ENCODE measurements at places on chromosomes 3 and 15.

GRCh38 chr3:117674321-117674720 is 964.7 kb downstream of the TUSC7 start:
- DNase-seq, result no peak

DNA sequence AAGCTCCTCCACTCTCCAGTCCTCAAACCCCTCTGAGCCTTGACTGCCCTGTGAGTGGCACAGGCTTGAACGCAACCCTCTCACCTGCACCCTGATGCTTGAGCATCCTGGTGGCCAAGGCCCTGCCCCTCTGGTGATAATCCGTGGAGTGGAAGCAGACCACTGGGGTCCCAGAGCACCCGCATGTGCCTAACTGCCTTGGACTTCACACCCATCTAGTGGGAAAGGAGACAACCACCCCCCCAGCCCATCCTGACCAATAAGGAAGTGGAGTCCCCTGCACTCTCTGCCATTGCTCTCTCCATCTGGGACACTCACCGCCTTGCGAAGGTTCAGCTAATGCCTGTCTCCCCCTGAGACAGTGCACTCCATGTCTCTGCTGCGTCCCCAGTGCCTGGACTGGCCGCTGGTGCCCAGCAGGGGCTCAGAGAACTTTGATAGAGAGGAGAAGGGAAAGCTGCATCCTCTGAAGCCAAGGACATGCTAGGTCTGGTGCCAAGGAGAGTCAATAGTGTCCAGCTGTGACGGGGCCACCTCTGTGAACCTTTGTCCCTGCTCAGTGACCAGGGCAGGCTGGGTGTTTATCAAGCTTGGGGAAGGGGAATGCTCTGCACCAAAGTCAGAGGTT is 3.4 kb downstream of the KLF15 start:
- no peak for DNase-seq

DNA sequence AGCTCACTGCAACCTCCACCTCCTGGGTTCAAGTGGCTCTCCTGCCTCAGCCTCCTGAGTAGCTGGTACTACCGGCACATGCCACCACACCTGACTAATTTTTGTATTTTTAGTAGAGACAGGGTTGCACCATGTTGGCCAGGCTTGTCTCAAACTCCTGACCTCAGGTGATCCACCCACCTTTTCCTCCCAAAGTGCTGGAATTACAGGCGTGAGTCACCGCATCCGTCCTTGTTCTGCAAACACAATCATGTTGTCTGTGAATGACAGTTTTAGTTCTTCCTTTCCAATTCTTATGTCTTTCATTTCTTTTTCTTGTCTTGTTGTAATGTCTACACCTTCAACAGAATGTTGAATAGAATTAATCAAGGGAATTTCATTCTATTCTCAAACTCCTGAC is 16.3 kb upstream of the SMCO1 start:
- DNase-seq, result no peak

- DNase-seq, result no peak
These were observed 27.0 kb upstream of the CEMIP start for GRCh38 chr15:80752204-80752603.

GRCh38 chr15:72991026-72991425 is 61.2 kb upstream of the NEO1 start:
- DNase-seq, result no peak

- no peak for DNase-seq
These were observed 866.9 kb downstream of the FHIT start for GRCh38 chr3:60384341-60384740.

DNA sequence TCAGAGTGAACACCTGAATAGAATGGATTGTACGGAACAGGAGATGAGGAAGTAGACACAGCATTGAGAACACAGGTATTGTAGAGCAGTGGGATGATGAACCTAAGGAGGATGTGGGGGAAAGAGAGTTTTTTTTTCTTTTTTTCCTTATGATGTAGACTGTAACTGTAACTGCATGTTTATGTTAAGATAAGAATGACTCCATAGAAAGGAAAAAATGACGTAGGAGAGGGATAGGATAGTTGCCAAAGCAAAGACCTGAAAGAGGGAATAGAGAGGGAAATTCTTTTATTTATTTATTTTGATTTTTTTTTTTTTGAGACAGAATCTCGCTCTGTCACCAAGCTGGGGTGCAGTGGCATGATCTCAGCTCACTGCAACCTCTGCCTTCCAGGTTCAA is 33.2 kb downstream of the APH1B start:
- DNase-seq, result no peak

DNA sequence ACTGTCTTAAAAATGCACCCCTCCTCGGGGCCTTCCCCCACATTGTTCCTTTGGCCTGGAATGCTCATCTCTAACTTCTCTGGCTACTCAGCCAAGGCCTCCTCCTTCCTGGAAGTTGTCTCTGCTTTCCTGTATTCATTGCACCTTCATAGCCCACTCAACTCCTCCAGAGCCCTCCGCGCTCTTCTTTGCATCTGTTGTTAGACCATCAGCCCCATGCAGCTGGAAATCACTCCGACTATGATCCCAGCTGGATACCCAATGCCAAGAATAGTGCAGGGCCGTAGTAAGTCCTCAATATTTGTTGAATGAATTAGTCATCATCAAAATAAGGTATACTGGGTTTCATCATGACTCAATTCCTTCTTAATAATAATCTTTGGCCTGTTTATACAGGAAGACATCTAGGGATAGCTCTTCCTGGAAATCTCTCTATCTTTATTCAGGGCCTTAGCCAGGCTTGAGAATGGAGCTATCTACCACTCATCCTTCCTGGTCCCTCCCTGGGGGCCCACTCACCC is 112.7 kb downstream of the SYNPR start:
- DNase-seq, result no peak

DNA sequence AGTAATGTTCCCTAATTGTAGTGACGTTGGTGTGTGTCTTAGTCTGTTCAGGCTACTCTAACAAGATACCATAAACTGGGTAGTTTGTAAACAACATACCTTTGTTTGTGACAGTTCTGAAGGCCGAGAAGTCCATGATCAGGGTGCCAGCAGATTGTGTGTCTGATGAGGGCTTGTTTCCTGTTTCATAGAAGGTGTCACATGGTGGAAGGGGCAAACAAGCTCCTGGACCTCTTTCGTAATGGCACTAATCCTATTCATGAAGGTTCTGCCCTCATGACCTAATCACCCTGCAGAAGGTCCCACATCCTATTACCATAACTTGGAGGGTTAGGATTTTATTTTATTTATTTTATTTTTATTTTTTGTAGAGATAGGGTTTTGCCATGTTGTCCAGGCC is 11.1 kb downstream of the ATXN7 start:
- DNase-seq, result no peak

DNA sequence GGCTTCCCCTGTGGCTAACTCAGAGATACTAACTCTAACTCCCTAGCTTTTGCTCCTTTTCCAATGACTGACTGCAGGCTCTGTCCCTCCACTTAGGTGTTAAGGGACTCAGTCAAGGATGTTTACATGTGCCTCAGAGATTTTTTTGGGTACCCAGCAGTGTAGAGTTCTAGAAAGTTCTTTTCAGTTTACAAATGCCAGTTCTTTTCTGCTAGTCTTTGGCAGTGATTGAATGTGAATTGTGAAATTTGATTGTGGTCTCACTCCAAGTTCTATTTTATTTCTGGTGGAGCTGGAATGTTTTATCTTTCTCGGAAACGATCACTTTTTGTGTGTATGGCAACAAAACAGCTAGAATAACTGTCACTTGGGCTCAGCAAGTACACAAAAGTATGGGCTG is 60.6 kb downstream of the IL1RAP start:
- no peak for DNase-seq
